ENCODE measurements at places on chromosomes 2 and 18.

GRCh38 chr18:67776929-67777328 is 260.4 kb upstream of the DSEL start:
- no peak for DNase-seq

- no peak for DNase-seq
Observed at GRCh38 chr18:10271481-10271880, 183.0 kb upstream of the APCDD1 start.

DNA sequence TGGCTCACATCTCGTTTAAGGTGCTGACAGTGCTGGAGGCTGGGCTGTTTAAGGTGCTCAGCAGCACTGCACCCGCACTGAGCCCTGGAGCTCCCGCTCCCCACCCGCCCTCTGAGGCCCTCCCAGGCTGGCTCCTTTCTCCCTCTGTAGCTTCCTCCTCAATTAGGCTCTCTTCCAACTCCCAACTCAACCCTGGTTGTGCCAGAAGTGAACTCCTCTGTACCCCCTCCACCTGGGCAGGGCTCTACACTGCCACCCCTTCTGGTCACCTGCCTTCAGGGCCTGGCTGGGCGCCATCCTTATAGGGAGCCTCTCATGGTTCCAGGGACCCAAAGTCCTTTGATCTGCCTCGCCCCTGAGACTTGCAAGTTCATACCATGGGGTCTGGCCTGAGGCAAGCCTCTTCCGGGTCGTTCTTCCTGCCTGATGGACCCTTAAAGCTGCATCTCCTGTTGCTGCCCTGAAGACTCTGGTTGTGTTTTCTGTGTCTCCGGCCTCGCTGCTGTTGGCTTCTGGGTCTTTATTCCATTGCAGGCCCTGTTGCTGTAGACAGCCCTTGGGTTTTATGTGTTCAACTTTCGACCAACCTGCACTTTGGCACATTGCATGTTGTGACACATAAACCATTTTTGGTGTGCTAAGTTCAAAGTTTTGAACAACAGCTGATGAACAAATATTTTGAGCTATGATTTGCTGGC is 199.6 kb downstream of the LDLRAD4 start:
- no peak for DNase-seq

DNA sequence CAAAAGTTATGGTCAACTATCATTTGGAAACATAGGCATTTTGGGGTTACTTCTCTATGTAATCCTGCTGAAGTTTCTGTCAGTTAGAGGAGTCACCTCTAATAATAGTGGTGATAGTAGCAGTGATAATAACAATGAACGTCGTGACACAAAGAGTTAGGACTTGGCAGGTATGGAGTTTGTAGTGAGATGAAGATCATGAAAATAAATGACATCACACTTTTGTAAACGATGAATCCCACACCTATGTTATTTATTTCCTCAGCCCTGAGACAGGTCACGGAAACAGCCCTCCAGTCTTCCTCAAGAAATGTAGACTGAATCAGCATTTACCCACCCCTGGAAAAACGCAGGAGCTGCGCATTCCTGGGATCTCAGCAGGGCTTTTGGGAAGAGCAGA is 38.8 kb downstream of the TSN start:
- DNase-seq = no peak

GRCh38 chr2:61018318-61018755 is 282 bp upstream of the PUS10 start:
- DNase-seq = no peak
